Sciatic nerve (tissue), 2 donors: ENCODE measurements at places on chromosomes 13 and 19. TPM values are rescaled to one million over a fixed set of nuclear protein-coding genes. Genes with fewer than 3 reads are reported as not detected.

- no peak for DNase-seq
Measured at GRCh38 chr13:101576455-101576854, 124.0 kb downstream of the ITGBL1 start.

DNA sequence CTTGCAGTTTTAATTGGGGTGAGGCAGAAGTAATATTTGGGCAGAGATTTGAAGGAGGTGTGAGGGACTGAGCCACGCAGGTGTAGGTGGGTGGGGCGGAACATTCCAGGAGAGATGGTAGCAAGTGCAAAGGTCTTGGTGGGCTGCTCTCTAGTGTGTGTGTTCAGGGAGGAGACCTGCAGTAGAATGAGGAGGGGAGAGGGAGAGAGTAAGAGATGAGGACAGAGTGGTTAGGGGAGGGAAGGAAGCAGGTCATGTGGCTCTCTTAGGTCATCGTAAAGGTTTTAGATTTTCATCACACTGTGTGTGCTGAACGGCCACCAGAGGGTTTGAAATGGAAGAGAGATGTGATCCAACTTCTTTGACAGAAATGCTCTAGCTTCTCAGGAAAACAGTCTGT is 33.5 kb downstream of the WASF3 start:
- no peak for DNase-seq

- DNase-seq = no peak
Measured at GRCh38 chr13:46684287-46685001, 112.5 kb downstream of the ESD start.

GRCh38 chr13:71460211-71460610 is 406.8 kb downstream of the DACH1 start:
- DNase-seq = no peak

The ZNF491 gene
- 4.2 TPM for total RNA-seq
